Activated CD4-positive, alpha-beta T cell treated with anti-CD3 and anti-CD28 coated beads, Interleukin-10, Interleukin-2, amounts not matched to agents 100 ng/mL and 50 ng/mL, durations not matched to agents 16 hours and 8 hours (primary cell): ENCODE measurements at places on chromosomes 2 and 18.

DNA sequence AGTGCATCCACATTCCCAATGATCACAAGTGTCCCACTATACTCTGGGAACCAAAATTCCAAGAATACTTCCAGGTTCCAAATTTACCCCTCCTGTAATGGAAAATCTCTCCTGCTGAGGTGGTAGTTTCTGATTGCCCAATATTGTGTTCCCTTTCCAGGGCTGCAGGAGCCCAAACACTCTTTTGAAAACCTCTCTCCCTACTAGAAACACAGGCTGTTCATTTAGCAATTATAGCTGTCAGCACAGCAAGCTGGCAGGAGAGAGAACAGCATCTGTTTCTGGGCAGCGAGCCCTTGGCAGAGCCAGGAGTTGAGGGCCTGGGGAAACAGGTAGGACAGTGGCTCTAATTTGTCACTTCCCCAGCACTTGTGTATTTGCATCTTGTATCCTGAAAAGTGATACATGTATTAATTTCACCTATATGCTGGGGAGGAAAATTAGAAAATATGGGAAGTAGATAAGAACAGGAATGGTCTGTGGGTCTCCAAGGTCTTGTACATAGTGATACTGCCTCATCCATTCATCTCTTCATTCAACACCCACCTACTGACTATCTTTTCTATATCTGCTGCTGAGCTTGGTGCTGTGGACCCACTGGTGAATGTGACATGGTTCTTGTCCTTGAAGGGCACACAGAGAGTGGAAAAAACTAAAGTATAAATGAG is 16.9 kb upstream of the PAIP2B start:
- DNase-seq = no peak

- no peak for DNase-seq
Measured at GRCh38 chr2:60438653-60439052, 114.8 kb downstream of the BCL11A start.

- no peak for DNase-seq
Measured at GRCh38 chr2:30694286-30695055, 112.8 kb downstream of the CAPN13 start.

GRCh38 chr18:79540161-79540903 is 139.3 kb upstream of the CTDP1 start:
- no peak for DNase-seq

DNA sequence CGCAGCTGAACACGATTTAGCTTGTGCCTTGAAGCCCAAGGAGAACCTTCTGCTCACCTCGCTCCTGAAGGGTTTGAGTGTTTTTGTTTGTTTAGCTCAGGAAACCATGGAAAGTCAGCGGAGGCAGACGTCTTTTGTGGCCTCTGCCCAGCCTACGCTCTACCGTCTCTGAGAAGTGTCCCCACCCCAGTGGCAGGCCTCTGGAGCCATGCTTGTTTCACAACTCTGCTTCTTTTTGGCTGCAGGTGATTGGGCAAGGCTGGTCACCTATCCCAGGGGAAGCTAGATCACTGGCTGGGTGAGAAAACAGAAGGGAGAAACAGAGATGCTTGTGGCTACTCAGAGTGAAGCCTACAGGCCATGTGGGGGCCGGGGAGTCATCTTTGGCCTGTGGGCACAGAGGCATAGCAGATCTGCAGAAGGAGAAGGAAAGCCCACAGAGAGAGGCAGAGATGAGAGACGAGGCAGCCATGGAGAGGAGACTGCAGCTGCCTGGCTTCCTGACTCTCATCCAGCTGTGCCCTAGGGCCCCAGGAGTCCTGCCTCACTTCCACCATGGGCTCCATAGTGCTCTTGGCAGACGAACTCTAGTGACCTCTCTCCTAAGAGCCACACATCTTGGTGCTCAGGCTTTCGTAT is 50.1 kb downstream of the CIB4 start:
- no peak for DNase-seq

GRCh38 chr18:44668270-44668975 is 12.3 kb upstream of the SETBP1 start:
- DNase-seq = no peak

DNA sequence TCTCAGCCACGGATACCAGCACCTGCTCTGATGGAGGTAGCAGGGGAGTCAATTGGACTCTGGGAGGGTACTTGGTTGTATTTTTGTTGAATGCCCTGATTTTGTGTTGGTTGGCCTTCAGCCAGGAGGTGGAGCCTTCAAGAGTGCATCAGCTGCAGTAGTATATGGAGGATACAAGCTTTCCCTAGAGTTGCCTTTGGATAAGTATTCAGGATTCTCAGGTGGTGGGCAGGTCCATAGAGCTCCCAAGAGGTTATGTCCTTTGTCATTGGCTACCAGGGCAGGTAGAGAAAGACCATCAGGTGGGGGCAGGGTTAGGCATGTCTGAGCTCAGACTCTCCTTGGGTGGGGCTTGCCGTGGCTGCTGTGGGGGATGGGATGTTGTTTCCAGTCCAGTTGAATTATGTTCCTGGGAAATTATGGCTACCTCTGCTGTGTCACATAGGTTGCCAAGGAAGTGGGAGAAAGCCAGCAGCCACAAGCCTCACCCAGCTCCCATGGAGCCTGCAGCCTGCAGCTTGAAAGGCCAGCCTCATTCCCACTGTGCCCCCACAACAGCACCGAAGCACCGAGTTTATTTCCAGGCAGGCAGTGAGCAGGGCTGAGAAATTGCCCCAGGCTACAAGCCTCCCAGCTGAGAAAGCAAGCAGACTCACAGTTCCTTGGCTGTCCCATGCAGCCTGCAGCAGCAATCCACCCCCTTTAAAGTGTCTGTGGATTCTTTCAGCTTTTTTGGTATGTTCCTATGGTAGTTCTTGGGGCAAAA is 38.6 kb upstream of the CHST9 start:
- DNase-seq = no peak

- DNase-seq = no peak
Measured at GRCh38 chr2:185202381-185202780, 536.2 kb upstream of the FSIP2 start.
